Activated naive CD4-positive, alpha-beta T cell (primary cell): ENCODE measurements at places on chromosomes 2 and 18.

- DNase-seq: no peak
Observed at GRCh38 chr2:190271783-190272456, 47.7 kb downstream of the HIBCH start.

DNA sequence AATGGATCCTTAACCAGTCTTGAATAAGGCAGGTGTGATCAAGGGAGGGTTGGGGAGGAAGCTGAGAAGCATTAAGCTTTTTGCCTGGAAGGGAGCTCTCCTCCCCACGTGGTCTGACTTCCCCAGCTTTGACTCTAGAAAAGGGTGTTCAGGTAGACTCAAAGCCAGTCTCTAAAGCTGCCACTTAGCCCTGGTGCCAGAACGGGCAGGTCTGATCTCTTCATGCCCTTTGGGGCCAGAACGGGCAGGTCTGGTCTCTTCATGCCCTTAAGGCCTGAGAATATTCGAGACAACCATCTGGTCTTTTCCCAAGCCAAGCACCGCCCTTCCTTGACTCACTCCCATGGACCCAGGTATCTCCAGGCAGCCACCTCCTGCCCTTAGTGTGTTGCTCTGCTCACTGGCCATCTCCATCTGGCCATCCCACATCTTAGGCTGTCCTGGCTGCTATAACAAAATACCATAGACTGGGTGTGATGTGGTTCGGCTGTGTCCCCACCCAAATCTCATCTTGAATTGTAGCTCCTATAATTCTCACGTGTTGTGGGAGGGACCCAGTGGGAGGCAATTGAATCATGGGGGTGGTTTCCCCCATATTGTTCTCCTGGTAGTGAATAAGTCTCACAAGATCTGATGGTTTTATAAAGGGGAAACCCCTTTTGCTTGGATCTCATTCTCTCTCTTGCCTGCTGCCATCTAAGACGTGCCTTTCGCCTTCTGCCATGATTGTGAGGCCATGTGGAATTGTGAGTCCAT is 59.4 kb downstream of the SNORC start:
- no peak for DNase-seq

GRCh38 chr2:149686136-149687051 is 98.8 kb upstream of the MMADHC start:
- DNase-seq: no peak

DNA sequence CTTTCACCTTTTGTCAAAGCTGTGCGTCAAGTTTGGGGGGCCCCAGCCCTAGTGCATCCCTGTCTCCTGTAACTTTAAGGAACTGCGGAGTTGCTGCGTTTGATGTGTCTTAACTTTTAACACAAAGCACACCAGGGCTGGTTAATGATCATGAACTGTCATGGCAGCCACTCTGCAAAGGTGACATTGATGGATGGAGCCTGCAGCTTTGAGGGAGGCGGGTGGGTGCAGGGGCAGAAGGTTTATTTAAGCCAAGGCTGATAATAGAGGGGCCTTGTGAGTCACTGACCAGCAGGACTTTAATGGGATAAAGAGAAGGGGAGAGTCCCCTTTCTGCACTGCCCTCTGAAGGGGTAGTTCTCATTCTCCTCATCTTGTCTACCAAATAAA is 190.2 kb upstream of the GATA6 start:
- no peak for DNase-seq

- DNase-seq: no peak
Observed at GRCh38 chr2:67782443-67782842, 280.4 kb downstream of the C1D start.

GRCh38 chr2:143083636-143084035 is 45.6 kb upstream of the ARHGAP15 start:
- DNase-seq: no peak

DNA sequence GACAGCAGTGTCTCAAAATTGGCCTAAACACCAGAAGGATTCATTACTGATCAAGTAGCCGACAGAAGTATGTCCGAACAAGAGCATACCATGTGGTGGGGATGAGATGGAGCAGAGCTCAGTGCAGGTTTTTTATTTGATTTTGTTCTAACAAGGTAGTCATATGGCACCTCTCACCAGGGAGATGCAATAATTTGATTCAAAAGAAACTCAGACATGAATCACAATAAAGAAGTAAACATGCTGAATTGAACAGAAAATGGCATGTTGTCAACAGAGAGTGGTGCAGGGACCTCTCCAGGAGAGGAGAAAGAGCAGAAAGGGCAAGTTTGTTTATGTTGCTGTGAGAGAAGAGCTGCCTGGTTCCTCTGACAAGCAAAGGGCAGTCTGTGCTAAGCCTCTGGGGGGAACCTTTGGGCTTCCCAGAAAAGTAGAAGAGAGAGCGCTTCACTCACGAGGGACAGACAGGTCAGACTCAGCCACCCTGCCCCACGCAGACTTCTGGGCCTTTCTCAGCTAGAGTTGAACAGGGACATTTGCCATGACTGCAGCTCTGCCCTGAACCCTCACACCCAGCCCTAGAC is 351.3 kb upstream of the RAB12 start:
- no peak for DNase-seq

- no peak for DNase-seq
Observed at GRCh38 chr2:46870051-46870839, 45.4 kb downstream of the MCFD2 start.

DNA sequence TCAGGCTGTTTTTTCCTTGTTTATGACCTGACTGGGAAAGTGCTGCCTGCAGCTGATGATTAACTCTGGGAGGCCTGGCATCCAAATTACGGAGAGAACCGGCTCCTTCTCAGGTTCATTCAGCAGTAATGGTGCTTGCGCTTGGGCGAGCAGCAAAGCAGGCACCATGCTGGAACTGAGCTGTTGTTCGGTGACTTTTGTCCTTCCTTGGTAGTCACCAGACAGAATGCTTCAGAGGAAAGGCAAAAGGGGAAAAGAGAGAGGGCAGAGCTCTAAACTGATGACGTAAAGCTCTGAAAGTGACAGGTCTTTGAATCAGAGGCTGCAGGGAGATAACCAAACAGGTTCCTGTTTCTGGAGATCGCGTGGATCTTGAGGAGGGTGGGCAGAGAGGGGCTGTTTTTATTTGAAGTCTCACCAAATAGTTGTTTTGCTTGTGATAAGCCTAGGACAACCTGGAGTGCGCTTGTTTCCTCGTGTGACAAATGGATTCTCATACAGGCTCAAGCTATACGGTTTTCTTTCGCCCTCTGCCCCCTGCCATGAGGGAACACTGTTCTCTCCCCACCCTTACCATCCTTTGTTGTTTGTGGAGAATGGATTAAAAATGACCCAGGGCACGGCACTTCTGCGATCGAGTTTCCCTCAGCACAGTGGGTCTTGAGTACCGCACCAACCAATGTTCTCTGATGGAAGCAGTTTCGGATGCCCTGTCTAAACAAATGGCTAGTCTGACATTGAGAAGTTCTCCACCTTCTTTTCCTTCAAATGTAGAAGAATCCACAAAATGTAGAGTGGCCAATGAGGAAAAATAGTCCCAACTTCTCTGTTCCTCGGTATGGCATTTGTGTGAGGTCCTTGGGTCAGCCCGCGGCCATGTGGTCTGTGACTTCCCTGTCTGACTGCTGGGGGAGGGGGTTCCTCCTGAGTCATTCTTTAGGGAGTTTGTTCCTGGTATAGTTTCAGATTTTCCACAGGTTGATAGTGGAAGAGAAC is 1.3 kb downstream of the RASGRP3 start:
- no peak for DNase-seq

DNA sequence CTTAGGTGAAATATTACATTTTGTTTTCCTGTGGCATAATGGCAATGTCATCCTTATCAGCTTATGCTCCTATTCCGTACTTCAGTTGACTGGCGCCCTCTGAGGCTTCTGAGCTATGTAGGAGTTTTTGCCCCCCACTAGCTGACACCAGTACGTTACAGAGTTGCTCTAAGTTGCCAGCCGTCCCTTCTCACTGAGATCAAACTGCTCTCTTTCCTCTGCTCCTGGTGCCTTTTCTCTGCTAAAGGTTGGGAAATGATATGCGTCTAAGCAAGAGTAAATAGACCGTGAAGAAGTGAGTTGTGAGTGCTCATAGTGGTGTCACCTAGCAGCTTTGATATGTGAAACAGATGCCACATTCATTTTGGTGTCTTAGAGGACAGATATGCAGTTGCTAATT is 99.2 kb downstream of the RAPGEF4 start:
- DNase-seq: no peak
